ENCODE measurements at places on chromosomes 1 and 21. TPM values are rescaled to one million over a fixed set of nuclear protein-coding genes. Genes with fewer than 3 reads are reported as not detected.

The KCNE2 gene
- total RNA-seq, result not detected

The OVAAL gene
- total RNA-seq, result not detected

The C1QB gene
- total RNA-seq, result not detected

The INAVA gene
- 0.04 TPM for total RNA-seq

The ELF3 gene
- not detected for total RNA-seq

- no peak for DNase-seq
These were observed 14.9 kb upstream of the CD247 start for GRCh38 chr1:167532964-167533824.

- no peak for DNase-seq
These were observed 10.1 kb downstream of the CFAP45 start for GRCh38 chr1:159889821-159890252.

DNA sequence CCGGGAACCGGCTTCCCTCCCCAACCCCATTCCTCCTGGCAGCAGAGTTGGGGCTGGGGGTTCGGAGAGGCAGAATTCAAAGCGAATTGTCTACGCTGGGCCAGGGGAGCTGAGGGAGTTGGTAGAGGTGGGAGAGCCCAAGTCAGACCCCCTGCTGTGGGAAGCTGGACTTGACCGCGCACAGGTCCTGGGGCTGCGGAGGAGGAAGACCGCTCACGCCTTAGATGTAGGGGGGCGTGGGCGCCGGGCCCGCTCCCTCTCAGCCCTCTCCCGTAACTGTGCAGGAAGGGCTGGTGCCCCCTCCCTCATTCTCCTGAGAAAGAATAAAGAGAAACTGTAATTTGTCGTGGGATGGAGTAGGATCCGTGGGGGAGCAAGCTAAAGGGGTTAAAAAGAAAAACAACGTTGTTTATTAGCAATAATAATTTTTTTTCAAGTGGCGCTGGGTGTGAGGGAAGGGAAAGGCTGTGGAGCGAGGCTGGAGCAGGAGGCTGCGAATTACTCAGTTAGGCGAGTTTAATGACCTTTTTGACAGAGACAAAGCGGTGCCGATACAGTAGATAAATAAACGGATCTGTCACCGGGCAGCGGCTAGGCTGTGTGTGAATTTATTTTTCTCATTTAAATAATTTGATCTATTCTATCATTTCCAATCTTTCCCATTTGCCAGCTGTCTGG, 838 bp upstream of the GRIK3 start:
- no peak for DNase-seq

GRCh38 chr1:39711966-39712340, 20.7 kb upstream of the HPCAL4 start:
- no peak for DNase-seq

- no peak for DNase-seq
These were observed 64.5 kb downstream of the BCAR3 start for GRCh38 chr1:93616996-93617669.

DNA sequence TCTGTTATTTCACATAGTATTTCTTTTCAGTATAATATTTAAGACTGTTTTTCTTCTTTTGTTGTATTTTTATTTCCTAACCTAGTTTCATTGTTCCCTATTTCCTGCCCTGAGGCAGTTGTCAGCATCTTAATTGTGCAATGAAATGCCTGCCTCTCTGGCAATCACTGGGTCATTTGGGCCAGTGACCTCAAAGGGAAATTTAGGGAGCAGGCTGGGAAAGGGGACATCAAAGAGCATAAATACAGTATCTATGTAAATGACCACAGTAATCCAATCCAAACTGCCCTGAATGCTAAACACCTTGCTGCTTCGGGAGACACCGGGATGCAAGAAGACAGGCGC, 147.8 kb downstream of the TLR5 start:
- DNase-seq, result no peak

GRCh38 chr1:52476943-52477342, 72.5 kb downstream of the PRPF38A start:
- no peak for DNase-seq

GRCh38 chr1:162994921-162995320, 74.2 kb upstream of the RGS4 start:
- no peak for DNase-seq

DNA sequence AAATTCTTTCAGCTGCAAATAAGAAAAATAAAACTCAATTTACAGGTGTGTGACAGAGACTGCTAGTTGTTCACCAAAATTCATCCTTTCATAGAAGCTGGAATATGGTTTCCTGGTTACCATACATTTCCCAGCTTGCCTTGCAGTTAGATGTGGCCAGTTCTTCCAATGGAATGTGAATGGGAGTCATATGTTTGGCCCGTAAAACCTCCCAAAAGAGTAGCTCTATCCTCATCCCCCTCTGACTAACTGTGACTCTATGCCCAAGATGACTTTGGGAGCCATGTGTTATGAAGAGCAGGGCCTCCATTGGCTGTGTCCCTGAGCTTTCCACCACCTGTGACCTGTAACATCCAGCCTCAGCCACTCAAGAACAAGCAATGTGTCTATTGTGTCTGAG, 90.6 kb upstream of the NGF start:
- no peak for DNase-seq

DNA sequence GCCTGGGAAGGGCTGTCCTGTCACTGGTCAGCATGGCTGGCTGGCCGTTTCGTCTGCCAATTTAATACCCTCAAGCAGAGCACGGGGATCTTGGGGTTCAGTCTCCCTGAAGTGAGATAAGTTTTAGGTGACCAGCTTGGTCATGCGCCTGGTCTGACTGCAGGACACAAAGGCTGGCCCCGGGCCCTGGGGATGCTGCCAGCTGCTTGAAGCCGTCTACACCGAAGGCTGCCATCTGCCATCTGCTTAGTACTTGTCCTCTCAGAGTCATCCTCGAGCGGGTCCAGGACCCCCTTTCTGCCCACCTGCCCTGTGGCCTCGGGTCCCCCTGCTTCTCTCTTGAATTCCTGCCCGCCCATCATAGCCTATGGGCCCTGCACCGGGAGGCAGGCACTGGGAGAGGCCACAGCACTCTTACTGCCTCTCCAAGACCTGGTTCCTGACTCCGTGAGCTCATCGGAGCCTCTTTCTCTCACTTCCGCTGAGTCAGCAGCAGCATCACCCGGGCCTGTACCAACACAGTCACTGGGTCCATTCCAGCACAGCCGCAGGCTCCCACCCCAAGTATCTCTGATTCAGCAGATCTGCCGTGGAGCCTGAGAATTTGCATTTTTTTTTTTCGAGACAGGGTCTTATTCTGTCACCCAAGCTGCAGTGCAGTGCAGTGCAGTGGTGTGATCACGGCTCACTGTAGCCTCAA, 7.0 kb downstream of the FBLIM1 start:
- DNase-seq, result no peak

GRCh38 chr1:2074396-2074795, 24.2 kb downstream of the PRKCZ start:
- no peak for DNase-seq

GRCh38 chr1:57530206-57530910, 106.5 kb upstream of the DAB1 start:
- DNase-seq, result no peak

DNA sequence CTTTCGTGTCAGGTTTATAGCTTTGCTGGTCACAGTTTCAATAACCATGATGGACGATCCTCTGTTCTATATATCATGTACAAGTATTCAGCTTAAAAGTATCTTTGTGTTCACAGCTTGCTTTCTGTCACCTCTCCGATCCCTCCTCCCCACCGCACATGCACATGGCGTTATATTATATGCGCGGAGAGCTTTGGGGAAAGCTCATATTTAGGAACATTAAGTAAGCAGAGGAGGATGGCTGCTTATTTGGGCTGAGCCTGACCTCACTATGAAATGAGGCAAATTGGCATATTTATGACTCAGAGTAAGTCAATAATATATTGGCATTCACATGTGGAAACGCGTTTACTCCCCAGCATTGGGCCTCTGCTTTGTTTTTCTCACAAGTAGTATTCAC, 360.5 kb downstream of the HLX start:
- DNase-seq, result no peak

DNA sequence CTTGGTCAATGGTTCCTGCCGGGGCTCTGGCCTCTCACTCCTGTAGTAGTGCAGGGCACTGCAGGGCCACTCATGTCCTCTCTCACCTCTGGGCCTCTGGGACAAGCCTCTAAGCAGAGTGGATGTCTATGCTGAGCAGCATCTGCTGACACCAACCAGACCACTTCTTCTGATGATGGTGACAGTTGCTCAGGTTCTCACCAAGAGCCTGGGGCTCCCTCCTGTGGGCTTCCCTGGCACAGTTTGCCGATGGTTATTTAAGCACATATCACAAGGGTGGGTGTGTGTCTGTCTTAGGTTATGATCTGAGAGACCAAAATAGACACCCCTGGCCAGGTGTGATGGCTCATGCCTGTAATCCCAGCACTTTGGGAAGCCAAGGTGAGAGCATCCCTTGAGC, 17.4 kb upstream of the GPR137B start:
- no peak for DNase-seq

DNA sequence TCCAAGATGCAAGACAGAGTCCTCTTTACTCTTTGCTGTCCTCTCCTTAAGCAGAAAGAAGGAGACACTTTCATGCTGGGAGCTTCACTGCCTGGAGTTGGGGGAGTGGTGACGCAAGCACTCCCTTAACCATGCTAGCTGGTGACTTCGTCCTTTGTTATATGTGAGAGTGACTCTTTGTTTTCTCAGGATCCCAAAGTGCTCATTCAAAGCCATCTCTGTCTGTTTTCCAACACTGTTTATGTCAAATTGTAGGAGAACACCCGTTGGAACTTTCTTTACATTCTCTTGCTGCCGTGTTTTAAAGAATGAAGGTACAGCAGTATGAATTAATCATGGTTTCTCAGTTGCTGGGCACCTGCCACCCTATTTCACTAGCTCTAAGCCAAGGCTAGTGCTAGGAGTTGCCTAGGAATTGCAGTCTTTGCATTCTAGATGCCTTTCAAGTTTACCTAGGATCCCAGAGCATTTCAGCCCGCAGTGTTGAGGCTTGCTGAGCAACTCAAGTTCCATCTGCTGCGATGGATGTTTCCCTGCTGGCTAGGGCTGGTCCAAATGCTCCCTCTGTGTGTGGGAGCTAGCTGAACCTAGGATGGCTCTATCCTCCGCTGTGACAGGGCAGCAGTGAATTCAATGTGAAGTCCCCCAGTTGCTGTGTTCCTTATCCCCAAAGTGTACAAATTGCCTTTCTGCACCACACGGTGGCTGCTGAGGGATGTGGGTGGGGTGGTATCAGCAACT, 82.6 kb upstream of the GPR52 start:
- no peak for DNase-seq

DNA sequence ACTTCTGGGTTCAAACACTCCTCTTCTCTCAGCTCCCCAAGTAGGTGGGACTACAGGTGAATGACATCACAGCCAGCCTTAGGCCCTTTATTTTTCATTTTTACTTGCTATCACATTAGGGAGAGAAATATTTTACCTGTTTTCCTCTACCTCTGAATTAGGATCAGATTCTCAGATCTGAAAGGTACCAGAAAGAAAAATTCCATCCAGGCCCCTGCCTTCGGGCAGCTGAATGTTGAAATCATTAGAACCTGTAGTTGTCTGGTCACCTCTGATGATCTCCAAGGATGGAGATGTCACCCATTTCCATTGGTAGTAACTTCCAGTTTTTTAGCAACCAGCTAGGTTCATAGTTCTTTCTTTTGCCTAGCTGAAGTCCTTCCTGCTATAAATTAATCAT, 175.6 kb upstream of the TNR start:
- no peak for DNase-seq

DNA sequence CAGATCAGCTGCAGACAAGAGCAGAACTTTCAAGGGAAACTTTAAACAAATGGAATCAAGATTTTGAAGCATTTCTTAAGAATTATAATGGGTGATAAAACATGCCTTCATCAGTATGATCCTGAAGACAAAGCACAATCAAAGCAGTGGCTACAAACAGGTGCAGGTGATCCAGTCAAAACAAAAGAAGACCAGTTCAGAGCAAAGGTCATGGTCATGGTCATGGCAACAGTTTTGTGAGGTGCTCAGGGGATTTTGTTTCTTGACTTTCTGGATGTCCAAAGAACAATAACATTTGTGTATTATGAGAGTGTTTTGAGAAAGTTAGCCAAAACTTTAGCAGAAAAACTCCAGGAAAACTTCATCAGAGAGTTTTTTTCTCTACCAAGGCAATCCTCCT, 681.7 kb upstream of the PTBP2 start:
- no peak for DNase-seq

- DNase-seq, result no peak
These were observed 49.7 kb downstream of the PBX1 start for GRCh38 chr1:164608651-164609057.

DNA sequence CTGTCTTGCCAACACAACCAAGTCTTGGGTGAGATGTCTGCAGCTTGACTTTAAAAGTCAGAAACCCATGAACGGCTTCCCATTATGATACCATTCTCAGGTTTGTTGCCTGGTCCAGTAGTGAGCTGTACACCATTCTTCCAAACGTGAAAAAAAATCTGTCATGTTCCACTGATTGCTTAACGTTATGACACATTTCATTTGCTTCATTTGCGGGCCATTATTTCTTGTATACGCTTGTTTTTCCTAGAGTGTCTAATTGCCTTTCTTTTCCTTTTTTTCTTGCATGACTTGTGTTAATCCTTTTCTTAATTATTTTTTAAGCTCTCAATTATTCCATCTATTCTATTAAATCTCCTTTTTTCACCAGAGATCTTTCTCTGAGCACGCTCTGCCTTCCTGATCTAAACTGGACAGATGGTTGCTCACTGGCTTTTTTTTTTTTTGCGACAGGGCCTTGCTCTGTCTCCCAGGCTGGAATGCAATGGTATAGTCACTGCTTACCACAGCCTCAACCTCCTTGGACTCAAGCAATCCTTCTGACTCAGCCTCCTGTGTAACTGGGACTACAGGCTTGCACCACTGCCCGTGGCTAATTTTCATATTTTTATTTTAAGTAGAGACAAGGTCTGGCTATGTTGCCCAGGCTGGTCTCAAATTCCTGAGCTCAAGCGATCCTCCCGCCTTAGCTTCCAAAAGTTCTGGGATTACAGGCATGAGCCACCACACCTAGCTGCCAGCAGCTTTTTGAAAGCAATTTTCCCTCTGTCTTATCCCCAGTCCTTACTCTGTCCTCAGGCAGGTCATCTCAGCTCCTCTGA, 31.7 kb upstream of the CAMTA1 start:
- no peak for DNase-seq

- DNase-seq, result no peak
These were observed 26.5 kb upstream of the LEPR start for GRCh38 chr1:65393928-65394327.

DNA sequence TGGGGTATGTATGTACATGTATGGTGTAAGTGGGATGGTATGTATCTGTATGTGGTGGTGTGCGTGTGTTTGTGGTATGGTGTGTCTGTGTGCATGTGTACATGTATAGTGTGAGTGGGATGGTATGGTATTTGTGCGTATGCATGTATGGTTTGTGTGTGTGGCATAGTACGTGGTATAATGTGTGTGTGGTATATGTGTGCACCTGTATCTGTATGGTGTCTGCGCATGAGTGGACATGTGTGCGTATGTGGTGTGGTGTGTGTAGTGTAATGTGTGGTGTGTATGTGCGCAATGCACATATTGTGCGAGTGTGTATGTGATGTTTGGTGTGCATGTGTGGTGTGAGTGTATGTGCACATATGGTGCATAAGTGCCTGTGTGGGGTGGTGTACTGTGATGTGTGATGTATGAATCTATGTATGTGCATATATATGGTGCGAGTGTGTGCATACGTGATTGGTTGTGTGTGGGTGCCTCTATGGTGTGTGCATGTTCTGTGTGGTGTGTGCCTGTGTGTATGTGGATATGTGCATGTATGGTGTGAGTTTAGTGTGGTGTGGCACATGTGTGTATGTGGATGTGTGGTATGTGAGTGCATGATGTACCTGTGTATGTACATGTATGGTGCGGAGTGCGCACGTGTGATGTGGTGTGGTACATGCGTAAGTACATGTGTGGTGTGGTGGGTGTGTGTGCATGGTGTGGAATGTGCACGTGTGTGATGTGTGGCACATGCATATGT, 38.8 kb downstream of the WDR4 start:
- no peak for DNase-seq

Data from activated naive CD8-positive, alpha-beta T cell treated with anti-CD3 and anti-CD28 coated beads for 36 hours (primary cell).